Bladder microvascular endothelial cell (primary cell): ENCODE measurements at places on chromosomes 7 and 10. TPM values are rescaled to one million over a fixed set of nuclear protein-coding genes. Genes with fewer than 3 reads are reported as not detected.

Gene EPO
- not detected in 2 replicates for total RNA-seq

Gene ZC3HAV1
- 29.6 and 52.6 TPM in 2 replicates for total RNA-seq

Gene PMS2
- 13.8 and 18.9 TPM in 2 replicates for total RNA-seq

Gene SND1
- total RNA-seq = 129 and 160 TPM in 2 replicates

Gene ACTR3C
- 0.16 and 5.4 TPM in 2 replicates for total RNA-seq

Gene CLRN3
- 0.38 TPM in 1 of 2 replicates, not detected in the other for total RNA-seq

Gene FRAT2
- 8.2 and 9.4 TPM in 2 replicates for total RNA-seq

Gene PNLIPRP1
- not detected in 2 replicates for total RNA-seq

Gene RAB19
- total RNA-seq = 1.1 TPM in 1 of 2 replicates, not detected in the other

Gene IL15RA
- 6.8 and 10.8 TPM in 2 replicates for total RNA-seq
